Foreskin keratinocyte (primary cell): ENCODE measurements at places on chromosomes 7 and 10. TPM values are rescaled to one million over a fixed set of nuclear protein-coding genes. Genes with fewer than 3 reads are reported as not detected.

Gene SLC26A5
- not detected in 2 replicates for total RNA-seq

Gene FANK1
- total RNA-seq, result 4.1 and 5.8 TPM in 2 replicates

Gene CFAP46
- total RNA-seq, result 1.8 and 2.1 TPM in 2 replicates

Gene MARCHF5
- total RNA-seq, result 25.6 and 31.5 TPM in 2 replicates

Gene FAM25G
- 0.74 TPM in 1 of 2 replicates, not detected in the other for total RNA-seq

Gene H2BK1
- not detected in 2 replicates for total RNA-seq

Gene LIPK
- not detected in 2 replicates for total RNA-seq

Gene BMI1
- 31.5 and 31.8 TPM in 2 replicates for total RNA-seq

Gene PLAU
- total RNA-seq, result 630 and 1,498 TPM in 2 replicates

Gene SFTPD
- 0.07 TPM in 1 of 2 replicates, not detected in the other for total RNA-seq

Gene LIPM
- 0.11 TPM in 1 of 2 replicates, not detected in the other for total RNA-seq

Gene GJD4
- not detected in 2 replicates for total RNA-seq

Gene AKR1C4
- not detected in 2 replicates for total RNA-seq

Gene KCND2
- total RNA-seq, result not detected in 2 replicates

Gene TSPAN15
- total RNA-seq, result 7.3 and 8.9 TPM in 2 replicates

Gene PHYHIPL
- not detected in 2 replicates for total RNA-seq

Gene VIPR2
- not detected in 2 replicates for total RNA-seq
